ENCODE measurements at places on chromosomes 12 and 14.

DNA sequence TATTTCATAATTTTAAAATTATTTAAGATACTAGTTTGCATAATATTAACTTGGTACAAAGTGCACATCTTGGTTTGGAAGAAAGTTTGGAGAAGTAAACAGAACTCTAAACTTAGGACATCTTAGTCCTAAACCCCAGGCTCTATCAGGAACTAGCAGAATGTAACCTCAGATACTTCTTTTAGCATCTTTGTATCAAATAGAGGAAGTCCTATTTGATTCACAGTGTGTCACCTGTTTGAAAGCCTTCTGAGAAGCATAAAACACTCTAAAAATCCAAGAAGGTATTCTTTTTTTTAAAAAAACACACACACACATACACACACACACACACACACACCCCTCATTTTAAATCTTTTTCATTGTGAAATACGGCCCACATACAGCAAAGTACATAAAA lies 12.0 kb upstream of the RNU6-7 start:
- no peak for DNase-seq

GRCh38 chr12:3142386-3142785 lies 65.2 kb downstream of the TSPAN9 start:
- DNase-seq = no peak

DNA sequence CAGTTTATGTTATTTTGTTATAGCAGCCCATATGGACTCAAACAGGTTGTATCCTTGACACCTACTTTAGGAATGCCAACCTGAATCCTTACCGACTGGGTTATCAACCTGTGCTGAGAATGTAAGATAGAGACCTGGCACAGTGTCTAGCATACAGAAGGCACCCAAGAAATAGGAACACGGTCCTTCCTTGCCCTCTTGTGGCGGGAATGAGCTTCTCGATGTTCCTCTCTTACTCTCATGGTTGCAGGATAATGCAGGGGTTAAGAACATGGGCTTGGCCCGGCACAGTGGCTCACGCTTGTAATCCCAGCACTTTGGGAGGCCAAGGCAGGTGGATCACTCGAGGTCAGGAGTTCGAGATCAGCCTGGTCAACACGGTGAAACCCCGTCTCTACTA lies 6.5 kb downstream of the C12orf43 start:
- no peak for DNase-seq

DNA sequence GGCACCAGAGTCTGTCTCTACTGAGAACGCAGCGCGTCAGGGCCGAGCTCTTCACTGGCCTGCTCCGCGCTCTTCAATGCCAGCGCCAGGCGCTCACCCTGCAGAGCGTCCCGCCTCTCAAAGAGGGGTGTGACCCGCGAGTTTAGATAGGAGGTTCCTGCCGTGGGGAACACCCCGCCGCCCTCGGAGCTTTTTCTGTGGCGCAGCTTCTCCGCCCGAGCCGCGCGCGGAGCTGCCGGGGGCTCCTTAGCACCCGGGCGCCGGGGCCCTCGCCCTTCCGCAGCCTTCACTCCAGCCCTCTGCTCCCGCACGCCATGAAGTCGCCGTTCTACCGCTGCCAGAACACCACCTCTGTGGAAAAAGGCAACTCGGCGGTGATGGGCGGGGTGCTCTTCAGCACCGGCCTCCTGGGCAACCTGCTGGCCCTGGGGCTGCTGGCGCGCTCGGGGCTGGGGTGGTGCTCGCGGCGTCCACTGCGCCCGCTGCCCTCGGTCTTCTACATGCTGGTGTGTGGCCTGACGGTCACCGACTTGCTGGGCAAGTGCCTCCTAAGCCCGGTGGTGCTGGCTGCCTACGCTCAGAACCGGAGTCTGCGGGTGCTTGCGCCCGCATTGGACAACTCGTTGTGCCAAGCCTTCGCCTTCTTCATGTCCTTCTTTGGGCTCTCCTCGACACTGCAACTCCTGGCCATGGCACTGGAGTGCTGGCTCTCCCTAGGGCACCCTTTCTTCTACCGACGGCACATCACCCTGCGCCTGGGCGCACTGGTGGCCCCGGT lies at the start of gene PTGDR:
Gene PTGDR, plus strand, starts transcription at position 198 of the 778 bp plus-strand sequence. Its CDS starts 117 bp downstream, at position 315.
- DNase-seq = no peak

DNA sequence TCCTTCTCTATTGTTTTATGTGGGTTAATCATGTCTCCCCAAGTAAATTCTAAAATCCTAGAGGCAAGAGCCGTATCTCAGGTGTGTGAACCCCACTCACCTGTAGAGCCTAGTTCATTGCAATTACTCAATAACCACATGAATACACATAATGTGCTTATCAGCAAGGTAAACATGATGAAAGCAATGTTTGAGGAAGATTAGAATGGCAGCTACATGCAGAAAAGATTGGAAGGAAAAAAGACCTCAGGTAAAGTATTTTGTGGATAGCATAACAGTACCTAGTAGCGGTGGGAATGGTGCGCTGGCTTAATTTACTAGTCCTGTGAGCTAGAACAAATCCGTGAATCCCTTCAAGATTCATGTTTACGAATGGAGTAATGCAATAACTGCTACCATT lies 5.3 kb upstream of the KRAS start:
- DNase-seq = no peak

- DNase-seq = no peak
Observed at GRCh38 chr14:72774141-72774540, 119.8 kb downstream of the DPF3 start.

DNA sequence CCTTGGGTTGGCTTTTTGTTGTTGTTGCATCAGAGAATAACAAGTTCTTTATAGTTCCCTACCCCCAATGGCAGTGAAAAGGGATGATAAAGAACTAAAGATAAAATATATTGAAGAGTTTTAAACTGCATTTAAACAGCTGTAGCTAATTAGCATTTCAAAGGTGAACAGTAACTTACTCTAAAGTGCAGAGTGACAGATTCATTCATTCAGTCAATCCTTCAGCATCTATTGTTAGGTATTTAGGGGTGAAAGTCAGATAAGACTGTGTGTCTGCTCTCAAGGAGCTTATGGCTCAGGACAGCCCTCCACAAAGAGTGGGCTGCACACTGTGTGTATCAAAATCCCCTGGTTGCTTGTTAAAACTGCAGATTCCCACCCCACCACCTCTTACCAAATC lies 146.1 kb downstream of the SSPN start:
- no peak for DNase-seq

- no peak for DNase-seq
Observed at GRCh38 chr14:102200690-102201352, 61.1 kb downstream of the WDR20 start.

DNA sequence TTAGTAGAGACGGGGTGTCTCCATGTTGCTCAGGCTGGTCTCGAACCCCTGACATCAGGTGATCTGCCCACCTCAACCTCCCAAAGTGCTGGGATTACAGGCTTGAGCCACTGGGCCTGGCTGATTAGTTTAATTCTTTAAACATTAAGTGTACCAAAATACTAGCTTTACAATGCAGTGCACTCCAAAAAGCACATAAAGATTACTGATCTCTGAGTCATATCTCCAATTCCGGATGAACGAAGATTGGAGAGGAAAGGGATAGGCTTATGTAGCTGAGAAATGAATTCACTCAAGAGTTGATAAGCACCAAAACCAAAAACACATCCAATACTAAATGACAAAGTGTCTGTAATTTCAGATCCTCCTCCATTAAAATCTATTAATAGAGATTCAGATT lies 15.1 kb downstream of the NAV3 start:
- DNase-seq = no peak

GRCh38 chr12:105820429-105821125 lies 318.2 kb downstream of the NUAK1 start:
- no peak for DNase-seq

- no peak for DNase-seq
Observed at GRCh38 chr12:116808113-116809105, 70.3 kb downstream of the RNFT2 start.

- no peak for DNase-seq
Observed at GRCh38 chr14:37924622-37925021, 283.1 kb upstream of the SSTR1 start.

DNA sequence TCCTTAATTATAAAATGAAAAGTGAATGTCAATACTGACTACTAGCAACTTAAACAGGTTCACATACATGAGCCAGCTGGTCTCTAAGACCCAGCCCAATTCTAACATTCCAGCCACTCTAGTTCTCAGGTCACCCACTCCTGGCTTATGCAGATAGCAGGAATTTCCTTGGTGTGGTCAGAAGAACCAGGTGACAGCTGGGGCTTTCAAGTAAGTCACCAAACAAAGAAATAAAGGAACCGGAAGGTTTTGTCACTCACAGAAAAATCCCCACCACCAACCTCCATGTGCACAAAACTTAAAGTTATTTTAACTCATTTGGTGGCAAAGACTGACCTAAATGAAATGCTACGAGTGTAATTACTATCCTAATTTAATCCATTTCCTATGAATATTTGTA lies 129.6 kb upstream of the CDKN3 start:
- DNase-seq = no peak

DNA sequence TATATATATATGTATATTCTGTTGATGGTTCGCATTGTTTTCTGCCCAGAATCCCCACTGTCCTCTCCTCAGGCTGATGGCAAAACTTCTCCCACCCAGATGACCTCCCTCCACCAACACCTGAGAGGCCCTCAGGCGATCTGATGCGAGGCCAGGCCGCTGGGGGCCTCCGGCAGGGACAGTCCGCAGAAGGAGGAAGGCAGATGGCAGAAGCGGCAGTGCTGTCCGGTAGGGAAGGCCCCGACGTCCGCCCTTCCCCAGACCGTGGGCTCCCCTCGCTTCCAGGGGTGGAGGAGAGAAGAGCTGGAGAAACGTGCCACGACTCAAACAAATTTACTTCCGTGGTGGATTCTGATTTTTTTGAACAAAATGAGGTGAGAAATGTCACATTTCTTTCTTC lies 178.3 kb upstream of the RGS6 start:
- DNase-seq = no peak

DNA sequence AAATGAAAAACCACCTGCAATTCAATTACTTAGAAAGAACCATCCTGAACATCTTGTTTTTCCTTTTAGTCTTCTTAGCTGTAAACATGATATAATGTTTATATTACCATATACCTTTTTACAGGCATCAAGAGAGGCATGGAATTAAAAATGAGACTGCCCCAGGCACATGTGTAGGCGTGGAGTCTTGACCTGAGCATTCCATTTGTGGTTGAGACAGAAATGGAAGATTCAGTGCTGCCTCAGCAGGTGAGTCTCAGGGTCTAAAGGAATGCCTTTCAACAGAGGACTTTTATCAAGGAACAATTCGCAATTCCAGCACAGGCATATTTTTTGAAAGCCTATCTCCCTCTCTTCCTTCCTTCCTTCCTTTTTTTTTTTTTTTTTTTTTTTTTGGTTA lies 8.0 kb upstream of the NANOGNB start:
- DNase-seq = no peak

- no peak for DNase-seq
Observed at GRCh38 chr12:84455598-84455997, 457.0 kb downstream of the SLC6A15 start.

DNA sequence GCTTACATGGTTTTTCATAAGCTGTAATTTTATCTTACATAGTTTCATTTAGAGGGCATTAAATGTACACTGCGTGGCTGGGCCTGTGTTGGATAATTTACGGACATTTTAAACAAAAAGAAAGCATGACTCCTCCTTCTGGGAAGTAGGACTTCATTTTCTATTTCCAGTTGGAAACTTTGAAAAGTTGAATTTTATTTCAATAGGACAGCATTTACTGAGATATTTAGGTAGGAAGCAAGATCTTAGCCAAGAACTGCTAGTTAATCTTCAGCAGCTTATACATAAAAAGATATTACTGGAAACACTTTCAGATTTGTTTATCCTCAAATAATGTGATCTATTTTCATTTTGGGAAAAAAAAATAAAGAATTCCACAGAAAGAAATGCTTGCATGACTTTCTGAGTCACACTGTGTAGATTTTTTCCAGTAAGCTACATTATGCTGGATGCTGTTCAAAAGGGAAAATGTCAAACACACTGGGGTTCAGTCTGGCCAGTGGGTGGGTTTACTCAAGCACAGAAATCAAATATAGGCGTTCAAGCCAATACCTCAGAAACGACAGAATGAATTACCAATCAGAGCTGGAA lies 239.4 kb upstream of the KRR1 start:
- no peak for DNase-seq

DNA sequence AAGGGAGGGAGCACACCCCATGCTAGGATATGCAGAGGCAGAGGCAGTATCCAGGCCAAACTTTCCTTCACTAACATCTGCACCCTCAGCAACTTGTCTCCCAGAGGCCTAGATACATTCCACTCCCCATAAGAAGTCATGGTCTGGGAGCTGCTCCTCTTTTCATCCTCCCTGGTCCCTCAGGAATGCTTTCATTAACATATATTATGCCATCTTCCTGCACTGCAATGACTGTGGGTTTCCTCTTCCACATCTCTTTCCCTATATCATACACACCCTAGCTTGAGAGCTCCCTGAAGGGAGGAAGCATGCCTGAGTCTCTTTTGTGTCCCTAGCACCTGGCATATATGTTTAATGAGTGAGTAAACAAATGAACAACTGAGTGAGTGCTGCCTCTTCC lies 8.6 kb downstream of the DDN start:
- no peak for DNase-seq

DNA sequence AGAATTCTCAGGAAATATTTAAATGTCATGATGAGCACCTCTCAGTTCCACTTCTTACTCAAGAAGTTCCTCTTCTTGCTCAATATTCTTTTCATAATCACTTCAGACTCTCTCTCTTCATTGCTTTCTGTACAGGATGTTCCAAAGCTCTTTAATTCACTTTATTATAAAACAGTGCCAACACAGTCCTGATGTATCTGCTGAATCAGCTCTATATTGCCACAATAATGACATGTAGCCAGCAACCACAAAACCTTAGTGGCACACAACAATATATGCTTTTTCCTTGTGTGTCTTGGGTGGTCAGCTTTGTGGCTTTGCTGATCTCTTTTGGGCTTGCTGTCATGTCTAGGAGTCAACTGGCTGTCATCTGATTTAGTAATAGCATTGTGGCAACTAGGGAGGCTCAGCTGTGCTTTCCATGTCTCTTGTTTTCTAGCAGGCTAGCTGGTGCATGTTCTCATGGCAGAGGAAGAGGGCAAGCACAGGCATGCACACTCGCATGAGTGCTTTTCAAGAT lies 52.8 kb upstream of the SLC2A13 start:
- no peak for DNase-seq

DNA sequence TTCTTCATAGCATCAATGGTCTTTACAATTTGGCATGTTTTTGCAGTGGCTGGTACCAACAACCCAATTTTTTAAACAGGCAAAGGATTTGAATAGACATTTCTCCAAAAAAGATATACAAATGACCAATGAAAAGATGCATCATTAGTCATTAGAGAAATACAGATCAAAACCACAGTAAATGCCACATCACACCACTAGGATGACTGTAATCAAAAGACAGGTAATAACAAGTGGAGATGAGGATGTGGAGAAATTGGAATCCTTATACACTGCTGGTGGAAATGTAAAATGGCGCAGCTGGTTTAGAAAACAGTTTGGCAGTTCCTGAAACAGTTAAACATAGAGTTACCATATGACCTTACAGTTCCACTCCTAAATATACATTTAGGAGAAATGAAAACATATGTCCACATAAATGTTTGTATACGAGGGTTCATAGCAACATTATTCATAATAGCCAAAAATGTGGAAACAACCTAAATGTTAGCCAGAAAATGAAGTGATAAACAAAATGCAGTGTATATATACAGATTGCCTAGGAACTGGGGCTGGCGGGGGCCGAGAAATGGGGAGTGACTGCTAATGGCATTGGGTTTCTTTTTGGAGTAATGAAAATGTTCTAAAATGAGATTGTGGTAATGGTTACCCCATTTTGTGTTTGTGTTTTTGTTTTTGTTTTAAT lies 55.2 kb downstream of the TGFB3 start:
- no peak for DNase-seq
